NAMALWA (cell line): ENCODE measurements at places on chromosomes 12 and 14.

DNA sequence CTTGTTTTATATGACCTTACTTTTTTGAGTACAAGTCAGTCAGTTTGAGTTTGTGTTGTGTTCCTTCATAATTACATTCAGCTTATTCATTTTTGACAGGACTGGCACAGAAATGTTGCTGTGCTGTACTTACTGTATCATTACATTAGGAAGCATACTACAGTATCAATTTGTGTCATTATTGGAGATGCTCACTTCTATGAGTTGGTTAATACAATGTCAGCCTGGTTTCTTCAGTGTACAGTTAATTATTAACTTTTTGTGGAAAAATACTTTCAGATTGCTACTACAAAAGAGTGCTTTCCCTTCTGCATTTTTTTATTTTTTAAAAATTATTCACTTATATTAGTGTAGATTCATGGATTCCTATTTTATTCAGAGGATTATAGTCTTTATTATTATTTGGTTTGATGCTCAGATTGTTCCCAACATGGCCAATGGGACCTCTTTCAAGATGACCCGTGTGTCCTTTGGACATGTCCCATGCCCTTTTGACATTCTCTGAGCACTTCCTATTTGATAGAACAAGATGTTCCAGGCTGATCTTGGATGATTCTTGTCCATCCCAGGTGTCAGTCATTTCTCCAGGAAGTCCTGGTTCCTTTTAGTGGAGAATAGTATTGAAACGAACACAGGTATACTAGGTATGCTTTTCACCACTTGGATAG lies 66.6 kb downstream of the MON2 start:
- DNase-seq: no peak

DNA sequence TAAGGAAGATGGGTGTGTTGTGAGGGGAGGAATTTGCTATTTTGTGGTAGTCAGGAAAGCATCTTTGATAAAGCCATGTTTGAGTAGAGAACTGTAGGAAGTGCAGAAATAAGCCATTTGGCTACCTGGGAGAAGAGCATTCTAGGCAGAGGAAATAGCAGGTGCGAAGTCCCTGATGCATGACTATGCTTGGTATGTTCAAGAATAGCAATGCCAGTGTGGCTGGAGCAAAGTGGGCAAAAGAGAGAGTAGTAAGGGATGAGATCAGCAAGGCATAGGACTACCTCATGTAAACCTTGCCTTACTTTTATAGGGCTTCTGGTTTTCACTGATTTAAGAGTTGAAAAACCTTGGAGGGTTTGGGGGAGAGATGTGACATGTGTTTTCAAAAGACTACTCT lies 365.5 kb upstream of the GARIN6 start:
- DNase-seq: no peak

DNA sequence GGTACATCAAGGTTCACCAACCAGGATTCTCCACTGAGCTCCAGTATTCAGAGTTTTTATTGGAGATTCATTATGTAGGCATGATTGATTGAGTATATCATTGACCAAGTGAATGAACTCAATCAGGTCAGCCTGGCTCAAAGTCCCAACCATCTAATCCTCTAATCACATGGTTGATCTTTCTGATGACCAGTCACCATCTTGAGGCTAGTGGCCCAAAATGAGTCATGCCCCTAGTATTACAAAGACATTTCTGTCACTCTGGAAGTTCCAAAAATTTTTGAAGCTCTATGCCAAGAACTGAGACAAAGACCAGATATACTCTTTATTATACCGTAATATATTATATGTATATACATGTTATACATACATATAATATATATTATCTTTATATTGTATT lies 75.9 kb upstream of the ATF7IP start:
- DNase-seq: no peak

- peak; percentile 69 for DNase-seq
Observed at GRCh38 chr12:56590237-56590830, 39.8 kb downstream of the BAZ2A start.

DNA sequence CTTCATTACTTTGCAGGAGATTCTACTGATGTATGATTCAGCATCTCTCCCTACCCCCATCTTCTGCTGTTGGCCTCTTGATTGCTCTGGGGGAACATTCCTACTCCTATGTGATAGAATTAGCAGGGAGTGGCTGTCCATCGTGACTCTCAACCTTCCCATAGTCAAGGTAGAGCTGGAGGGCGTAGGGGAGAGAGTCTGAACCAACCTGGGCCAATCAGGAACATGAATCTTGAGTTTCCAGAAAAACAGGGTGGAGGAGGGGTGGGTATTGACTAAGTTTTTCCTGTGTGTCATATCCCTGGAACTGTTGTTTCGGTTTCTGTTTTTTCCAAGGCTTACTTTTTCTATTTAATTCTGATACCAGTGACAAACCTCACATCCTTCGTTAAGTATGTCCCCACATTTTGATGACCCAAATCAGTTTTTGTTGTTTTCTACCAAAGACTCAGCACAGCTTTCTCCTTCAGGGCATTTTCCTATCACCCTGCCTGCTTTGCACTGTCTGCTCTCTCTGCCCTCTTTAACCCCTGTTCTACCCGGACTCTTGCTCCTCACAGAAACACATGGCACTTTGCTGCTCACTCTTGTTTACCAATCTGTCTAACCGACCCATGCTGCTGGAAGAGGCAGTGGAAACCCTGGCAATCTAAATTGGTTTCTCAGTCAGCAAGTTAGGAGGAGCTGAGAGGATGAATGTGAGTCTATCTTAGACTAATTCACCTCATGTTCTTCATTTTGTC lies 1428.3 kb downstream of the AACS start:
- no peak for DNase-seq
